Activated T-helper 17 cell treated with anti-CD3 and anti-CD28 coated beads, Interleukin-2, amount 50 U/mL, for 72 hours (primary cell): ENCODE measurements at places on chromosomes 5 and 9.

GRCh38 chr5:1668141-1668721 lies 131.4 kb downstream of the MRPL36 start:
- peak; percentile 34 for ATAC-seq

DNA sequence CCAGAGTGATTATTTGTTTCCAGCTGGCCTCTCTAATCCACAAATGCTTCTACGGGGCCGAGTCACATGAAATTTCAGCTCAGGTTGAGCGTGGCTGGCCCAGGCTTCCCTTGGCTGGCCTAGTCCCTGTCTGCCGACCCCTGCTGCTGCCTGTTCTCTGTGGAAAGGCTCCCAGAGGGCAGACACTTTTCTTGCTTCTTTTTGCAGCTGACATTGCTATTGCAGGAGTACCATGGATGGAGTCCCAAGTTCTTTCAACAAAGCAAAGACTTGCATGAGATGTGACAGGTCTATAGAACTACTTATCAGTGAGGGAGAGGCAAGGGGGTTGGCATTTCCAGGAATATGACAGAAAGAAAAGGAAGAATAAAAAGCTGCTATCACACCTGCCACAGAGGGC lies 287.4 kb upstream of the ARRDC3 start:
- ATAC-seq: no peak

GRCh38 chr5:35233121-35233520 lies 2.8 kb upstream of the PRLR start:
- no peak for ATAC-seq

DNA sequence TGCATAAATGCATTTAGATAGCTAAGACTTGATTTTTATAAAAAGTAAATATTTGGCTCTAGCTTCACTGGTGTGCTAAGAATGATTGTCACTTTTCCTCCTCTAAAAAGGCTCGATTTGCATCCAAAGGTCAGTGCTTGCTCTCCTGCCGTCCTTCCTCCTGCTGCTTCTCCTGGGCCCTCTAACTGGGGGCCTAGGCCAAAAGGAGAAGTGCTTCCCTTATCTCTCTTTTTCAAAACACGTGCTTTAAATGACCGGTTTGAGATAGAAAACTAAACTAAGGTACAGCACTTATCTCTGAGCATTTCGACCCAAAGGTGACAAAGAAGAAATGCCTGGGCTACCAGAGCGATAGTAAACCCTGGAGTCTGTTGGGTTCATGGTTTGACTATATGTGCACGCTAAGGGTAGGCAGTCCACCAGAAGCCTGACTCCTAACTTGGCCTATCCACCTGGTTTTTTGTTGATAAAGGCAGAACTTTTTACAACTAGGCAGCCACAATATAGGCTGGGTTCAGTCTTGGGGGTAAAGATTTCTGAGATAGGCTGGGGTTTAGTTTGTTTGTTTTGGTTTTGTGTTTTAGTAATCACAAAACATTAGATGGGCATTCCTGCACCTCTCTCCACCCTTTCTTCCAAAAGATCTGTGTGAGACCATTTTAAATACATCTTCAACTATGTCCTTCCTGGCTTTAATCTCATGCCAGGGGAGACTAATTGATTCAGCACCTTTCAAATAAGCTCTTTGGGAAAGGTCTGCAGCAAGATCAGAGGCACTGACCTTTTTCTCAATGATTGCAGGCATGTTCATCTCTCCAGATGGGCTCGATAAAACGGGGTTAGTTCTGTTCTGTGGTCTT lies 3.8 kb downstream of the NR2F1-AS1 start:
- no peak for ATAC-seq

GRCh38 chr5:103938146-103938695 lies 375.6 kb upstream of the NUDT12 start:
- no peak for ATAC-seq

DNA sequence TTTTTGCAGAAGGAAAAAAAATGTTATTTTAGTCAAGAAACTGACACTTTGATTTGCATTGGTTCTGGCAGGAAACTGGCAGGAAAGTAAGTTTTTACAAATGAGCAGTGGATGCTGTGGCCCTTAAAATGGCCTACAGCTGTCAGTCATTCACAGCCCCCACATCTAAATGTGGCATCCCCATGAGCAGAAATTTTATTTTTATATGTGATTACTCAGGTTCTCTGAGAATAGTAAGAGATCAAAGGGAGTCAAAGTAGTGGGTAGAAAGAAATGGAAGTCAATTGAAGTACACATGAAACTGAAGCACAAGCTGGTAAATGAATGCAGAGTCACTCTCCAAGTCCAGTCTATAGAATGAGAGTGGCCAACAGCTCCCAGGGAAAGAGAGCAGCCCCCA lies 80.3 kb downstream of the ENC1 start:
- ATAC-seq: no peak

DNA sequence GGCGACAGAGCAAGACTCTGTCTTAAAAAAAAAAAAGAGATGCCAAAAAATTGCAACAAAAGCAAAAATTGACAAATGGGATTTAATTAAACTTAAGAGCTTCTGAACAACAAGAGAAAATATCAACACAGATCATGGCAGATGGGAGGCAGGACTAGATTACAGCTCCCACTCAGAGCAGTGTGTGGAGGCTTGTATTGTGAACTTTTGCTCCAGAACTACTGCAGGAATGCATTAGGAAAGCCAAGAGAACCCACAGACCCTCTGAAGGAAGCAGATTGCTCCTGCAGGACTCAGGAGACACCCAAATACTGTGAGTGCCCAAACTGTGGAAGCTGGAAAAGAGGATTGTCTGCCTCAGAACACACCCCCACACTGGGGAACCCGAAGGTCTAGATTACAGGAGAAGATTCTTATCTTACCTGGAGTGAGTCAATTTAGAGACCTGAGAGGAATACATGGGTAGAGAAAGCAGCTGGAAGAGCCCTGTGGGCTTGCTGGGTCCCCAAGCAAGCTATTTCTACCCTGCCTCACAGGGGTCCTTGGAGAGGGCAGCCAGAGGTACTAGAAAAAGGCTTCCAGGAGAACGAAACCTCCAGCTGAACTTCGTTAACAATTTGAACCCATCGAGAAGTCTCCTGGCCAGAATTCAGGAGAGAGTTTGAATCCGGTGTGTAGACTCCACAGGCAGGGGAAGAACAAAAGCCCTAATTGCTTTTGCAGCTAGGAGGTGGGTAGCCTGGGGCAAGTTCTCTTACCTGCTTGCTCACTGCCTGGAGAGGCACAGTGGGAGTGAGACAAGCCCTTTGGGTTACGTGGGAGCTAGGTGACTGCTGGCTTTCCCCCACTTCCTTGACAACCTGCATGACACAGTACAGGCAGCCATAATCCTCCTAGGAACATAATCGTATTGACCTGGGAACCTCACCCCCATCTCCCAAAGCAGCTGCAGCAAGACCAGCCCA lies 593.4 kb upstream of the RGMB start:
- no peak for ATAC-seq

DNA sequence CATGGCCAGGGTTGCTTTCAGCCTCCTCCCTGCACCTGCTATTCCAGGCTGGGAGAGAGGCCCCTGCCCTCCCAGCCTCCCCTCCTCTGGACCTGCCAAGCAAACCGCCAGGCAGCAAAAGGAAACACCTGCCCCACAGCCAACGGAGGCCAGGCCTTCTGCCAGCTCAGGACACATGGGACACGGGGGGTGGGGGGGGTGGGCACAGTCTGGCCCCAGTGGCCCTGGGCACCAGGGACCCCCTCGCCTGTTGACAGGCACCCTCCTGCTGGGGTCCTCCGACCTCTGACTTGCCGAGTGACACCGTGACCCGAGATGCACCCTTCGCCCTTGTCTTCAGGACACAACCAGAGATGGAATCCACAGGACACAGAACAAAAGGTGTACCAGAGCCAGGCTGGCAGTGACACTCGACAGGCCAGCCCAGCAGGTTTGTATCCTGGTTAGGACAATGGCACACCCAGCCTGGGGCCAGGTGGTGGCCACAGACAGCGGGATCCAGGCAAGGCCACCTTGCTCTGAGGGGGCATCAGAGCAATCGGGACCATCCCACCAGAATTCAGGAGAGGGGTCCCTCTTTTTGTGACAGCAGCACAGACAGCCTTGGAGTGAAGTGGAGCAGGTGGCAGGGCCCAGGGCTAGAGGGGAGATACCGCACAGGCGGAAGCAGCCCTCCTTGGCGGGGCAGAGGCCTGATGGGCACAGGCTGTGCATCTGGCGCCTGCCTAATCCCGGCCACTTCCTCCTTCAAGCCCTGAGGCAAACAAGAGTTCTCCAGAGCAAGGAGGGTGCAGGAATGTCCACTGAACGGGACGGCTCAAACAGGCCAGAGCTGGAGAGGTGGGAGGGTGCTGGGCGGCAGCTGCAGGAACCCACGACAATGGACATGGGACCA lies 1.3 kb upstream of the TMEM210 start:
- no peak for ATAC-seq

- ATAC-seq: no peak
Measured at GRCh38 chr9:126715382-126715781, 89.5 kb upstream of the ZBTB43 start.

DNA sequence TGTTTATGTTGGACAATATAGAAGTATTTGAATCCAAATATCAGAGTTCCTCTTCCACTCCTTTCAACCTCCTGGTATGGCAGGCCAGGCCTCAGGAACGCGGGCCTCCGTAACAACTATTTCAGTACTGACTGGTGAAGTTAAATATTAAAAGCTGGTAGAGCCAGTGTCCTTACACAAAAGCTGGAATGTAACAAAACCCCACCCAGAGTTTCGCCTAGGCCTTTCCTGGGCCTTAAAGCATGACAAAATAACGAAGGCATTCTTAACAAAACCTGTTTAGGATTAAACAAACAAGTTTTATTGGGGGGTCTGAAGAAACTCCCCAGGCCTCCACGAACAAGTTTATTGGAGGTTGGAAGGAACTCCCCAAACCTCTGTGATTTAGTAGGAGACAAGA lies 61.6 kb upstream of the GNE start:
- no peak for ATAC-seq

DNA sequence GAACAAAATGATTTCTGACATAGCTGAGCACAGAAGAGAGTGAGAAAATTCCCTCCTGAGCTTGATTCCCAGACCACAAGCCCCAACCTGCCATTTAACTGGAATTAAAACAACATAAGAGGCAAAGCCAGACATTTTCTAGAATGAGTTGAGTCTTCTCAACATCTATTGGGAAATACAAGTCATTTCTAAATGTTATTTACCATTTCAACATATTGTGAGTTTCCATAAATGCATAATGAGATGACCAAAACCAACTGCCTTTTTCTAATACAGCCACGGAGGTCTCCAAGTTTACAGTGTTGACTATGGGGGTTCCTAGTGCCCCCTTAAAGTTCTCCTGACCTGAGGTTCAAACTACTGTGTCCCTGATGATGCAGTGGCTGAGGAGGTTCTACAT lies 20.0 kb downstream of the SH3TC2 start:
- ATAC-seq: no peak

GRCh38 chr5:177350776-177351391 lies 584 bp downstream of the LMAN2 start:
- peak; percentile 6 for ATAC-seq

GRCh38 chr5:1232780-1233179 lies 7.6 kb downstream of the SLC6A18 start:
- ATAC-seq: no peak

- ATAC-seq: peak; percentile 86
Measured at GRCh38 chr9:33446240-33446945, 1.0 kb downstream of the AQP3 start.

DNA sequence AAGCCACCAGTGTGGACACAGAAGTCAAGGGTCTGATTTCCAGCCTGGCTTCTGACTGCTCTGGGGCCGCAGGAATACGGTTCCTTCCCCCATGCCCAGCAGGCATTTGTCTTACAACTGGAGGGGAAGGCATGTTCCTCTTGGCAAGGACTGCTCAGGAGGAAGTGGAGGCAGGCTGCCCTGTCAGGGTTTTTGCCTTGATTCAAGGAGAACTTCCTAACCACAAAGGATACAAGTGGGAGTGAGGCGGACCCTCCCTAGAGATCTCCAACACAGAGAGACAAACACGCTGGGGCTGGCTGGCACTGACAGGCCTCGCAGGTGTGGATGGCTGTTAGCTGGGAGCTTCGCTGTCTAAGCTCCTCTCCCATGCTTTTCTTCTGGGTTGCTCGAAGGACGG lies 19.1 kb downstream of the TGFBI start:
- no peak for ATAC-seq

- ATAC-seq: peak; percentile 35
Measured at GRCh38 chr9:137441289-137441934, at the start of gene ENTPD8. Gene ENTPD8, minus strand, starts transcription at chr9:137441357. Its CDS starts 3,072 bp downstream, at chr9:137438285.

GRCh38 chr9:78472111-78472510 lies 175.2 kb downstream of the PSAT1 start:
- ATAC-seq: no peak

GRCh38 chr5:122454541-122454940 lies 142.5 kb downstream of the SNCAIP start:
- no peak for ATAC-seq
